ENCODE measurements at places on chromosomes 1 and 21. TPM values are rescaled to one million over a fixed set of nuclear protein-coding genes. Genes with fewer than 3 reads are reported as not detected.
A peak's percentile ranks its signal among the peaks of the same experiment; 100 is the strongest.

IL22RA1 gene
- 0.11 TPM for total RNA-seq

GRCh38 chr1:150022357-150022756 is 11.8 kb upstream of the OTUD7B start:
- DNase-seq = no peak

TMOD4 gene
- 0.77 TPM for total RNA-seq

IFNAR1 gene
- total RNA-seq = 27.0 TPM

- DNase-seq = no peak
Observed at GRCh38 chr1:214637722-214638458, 34.9 kb downstream of the CENPF start.

DNA sequence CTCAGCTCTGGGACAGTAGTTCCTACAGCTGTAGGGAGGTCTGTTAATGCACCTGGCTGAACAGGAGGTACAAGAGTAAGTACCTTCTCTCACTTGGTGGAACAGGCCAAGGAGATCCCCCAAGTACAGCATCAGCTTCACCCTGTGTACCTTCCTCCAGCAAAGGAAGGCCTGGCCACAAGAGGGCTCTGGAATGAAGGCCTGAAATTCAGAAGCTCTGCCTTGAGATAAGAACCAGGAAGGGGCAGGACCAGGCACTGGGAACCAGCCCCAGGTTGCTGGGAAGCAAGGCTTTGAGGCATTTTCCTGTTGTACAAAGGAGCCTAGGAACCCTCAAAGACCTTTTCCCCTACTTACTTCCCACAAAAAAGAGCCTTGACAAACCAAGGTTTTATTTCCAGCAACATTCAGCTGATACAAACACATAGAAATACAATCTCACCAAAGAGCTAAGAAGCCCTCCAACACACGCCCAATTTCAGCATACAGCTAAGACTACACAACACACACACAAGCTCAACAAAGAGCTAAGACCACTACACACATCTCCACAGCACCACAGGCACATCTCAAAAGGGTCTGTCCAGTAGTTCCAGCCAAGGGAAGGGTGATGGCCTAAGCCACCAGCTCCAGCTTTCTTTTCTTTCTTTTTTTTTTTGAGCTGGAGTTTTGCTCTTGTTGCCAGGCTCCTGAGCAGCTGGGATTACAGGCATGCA is 23.5 kb downstream of the F11R start:
- DNase-seq = peak; percentile 46

Measured in mesothelial cell of epicardium (in vitro differentiated cells).